GM04503 (cell line): ENCODE measurements at places on chromosomes 16 and 17.

DNA sequence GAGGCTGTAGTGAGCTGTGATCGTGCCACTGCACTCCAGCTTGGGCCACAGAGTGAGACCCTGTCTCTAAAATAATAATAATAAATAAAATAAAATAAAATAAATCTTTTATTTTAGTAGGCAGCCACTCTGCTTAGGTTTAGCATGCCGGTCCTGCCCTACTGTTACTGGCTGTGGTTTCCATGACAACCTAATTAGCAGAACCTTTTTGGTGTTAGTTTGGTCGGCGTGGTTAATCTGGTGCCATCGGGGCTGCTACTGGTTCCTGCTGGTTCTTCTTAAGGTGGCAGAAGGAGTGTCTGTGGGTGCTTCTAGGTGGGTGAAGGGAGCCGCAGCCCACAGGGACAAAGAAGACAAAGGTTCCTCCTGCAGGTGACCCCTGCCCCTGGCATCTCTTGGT, 37.8 kb upstream of the CBX4 start:
- DNase-seq: no peak

GRCh38 chr17:66354981-66355380, 52.6 kb downstream of the PRKCA start:
- DNase-seq: peak; percentile 39

GRCh38 chr17:44108440-44109311, 14.8 kb downstream of the HDAC5 start:
- DNase-seq: peak; percentile 92

DNA sequence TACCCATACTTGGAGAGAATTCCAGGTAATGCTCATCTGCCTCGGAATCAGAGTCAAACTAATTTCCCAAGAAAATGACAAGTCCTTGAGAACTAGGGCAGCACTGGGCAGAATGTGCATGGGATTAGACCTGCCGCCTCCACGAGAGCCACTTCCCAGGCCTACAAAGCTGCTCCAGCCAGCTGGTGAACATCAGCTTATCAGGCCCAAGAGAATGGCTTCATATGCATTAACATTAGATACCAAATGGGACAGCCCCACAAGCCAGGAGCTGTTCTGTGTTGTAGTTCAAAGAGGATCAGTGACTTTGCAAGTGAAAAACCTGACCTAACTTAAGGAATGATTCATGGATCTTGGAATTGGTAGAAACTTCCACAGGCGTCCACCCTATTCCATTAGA, 203.3 kb downstream of the CYLD start:
- no peak for DNase-seq

GRCh38 chr17:37134050-37134449, 185.3 kb downstream of the AATF start:
- DNase-seq: no peak

DNA sequence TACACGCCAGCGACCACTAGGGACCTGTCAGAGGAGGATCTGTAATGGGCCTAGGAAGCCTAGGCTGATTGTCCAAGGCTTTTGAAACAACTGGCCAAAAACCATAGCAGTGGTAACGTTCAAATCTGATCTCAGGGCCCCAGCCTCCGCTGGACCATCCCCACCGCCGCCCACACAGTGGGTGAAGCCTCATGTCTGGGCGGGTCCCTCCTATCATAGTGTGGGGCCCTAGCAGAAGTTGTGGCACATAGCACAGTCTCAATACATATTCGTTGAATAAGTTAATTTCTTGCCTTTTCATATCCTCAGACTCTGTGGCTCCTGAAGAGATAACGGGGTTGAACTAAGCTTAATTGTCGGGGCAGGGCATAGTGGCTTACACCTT, 818 bp downstream of the DPH1 start:
- DNase-seq: peak; percentile 70

GRCh38 chr16:10509534-10510025, 70.8 kb downstream of the EMP2 start:
- DNase-seq: no peak

DNA sequence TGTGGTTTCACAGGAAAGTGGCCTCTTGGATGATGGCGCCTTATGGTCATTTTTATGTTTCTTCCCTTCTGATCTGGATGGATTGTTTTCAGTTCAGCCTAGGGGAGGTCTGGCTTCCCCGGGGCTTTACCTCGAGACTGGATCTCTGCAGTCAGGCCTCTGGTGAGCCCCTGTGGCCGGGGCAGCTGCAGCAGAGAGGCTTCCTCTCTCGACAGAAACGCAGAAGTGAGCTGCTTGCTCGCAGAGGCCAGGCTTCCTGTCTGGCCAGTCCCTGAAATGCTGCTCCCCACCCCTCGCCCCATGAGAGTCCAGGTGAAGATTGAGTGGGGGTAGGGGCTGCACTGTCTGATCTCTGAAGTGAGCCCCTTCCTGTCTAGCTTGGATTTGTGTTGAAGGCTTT, 44.0 kb downstream of the PLCG2 start:
- no peak for DNase-seq

GRCh38 chr16:87842209-87842869, 27.0 kb downstream of the SLC7A5 start:
- no peak for DNase-seq

DNA sequence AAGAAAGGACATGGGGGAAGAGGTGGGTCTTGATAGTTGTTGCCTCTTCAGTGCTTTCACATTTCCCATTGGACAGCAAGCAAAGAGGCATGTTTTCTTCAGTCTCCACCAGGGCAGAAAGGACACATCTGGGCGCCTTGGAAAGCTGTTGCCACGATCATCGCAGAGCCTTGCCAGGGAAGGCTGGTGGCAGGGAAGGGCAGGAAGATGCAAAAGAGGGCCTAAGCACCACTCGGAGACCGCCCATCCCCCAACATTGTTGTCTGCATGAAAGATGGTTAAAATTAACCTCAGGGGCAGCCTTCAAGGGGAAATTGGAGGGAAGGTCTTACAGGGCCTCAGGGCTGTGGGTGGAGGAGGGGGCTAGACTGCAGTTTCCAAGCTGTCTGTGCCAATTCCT, 114.2 kb downstream of the SOX9 start:
- DNase-seq: no peak

GRCh38 chr17:49362723-49363117, 670 bp upstream of the ZNF652 start:
- no peak for DNase-seq

DNA sequence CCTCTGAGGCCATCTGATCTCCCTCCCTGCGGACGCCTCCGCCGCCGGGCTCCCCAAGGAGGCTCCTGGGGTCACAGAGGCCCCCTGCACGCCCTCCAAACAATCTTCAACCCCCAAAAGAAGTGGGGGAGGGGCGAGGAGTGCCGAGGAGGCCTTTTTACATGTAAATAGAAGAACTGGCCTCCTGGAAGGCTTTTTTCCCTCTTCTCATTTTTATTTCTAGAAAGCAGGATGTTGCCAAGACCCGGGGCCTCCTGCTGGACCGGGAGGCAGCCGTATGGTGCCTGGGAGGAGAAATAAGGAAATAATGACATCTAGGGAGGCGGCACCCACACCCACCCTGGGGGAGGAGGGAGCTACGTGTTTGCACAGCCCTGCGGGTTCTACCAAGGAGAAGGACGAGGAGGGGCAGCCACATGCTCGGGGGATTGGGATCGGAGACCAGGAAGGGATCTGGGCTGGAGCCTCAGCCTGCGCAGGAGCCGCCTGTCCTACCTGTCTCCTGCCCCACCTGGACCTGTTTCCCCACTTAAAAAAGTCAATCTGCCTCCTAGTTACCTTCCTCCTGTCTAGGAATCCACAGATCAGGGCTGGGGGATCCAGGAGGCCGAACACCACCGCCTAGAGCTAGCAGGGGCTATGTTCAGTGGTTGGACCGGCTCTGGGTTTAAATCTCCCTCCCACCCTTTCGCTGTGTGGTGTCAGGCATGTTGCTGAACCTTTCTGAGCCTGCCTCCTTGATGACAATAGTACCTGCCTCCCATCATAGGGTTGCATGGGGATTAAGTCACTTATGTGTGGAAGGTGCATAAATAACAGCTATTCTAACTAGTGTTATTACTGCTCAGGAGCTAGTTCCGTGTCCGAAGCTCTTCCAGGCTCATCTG, 175.7 kb upstream of the GSE1 start:
- DNase-seq: no peak

GRCh38 chr17:40516581-40517285, 15.3 kb upstream of the TNS4 start:
- no peak for DNase-seq

- DNase-seq: no peak
Measured at GRCh38 chr17:46121841-46122485, 71.3 kb downstream of the KANSL1 start.

DNA sequence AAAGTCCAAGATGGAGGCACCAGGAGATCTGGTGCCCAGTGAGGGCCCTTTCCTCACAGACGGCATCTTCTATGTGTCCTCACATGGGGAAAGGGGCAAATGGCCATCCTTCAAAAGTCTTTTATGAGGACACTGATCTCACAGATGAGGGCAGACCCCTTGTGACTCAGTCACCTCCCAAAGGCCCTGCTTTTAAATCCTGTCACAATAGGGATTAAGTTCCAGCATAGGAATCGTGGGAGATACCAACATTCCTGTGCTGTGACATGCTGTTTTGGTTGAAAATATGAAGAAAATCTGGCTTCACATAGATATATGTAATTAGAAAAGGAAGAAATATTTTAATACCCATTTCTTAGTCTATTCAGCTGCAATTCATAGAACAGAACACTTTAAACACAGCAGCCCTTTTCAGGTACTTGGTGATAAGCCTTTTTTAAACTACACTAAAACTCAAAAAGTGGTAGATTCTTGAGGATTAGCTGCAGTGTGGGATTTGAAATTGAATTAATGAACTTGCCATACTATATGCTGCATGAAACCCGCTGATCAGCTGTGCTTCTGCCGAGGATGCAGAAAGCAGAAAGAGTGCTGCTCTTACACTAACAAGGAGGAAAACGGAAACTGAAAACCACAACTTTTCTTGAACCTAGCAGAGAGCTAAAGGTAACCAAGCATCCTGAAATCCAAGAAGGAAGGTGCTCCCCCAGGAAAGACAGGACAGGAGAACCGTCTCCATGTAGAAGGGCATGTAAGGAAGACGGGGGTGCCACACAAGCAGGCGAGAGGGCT, 32.7 kb downstream of the VPS53 start:
- peak; percentile 83 for DNase-seq

- DNase-seq: no peak
Measured at GRCh38 chr16:4319454-4320421, 3.9 kb downstream of the GLIS2 start.

GRCh38 chr16:81515721-81516120, 71.1 kb downstream of the CMIP start:
- DNase-seq: no peak

DNA sequence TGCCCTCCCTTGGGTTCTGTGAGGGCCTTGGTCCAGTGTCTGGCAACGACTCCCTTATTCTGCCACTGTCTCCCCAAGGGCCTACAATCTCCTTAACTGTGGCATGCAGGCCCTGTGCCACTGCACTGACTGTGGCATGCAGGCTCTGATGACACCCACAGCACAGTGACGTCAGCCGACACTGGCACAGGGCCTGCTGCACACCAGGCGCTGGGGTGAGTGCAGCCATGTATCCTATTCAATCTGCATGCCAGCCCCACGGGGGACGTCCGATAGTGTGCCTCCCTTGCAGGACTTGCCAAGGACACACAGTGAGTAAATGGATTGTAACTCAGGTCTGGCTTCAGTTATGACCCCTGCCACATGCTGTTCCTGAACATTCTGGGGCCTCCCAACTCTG, 39.8 kb upstream of the RASD1 start:
- DNase-seq: no peak

- DNase-seq: no peak
Measured at GRCh38 chr16:51544851-51545467, 393.9 kb upstream of the SALL1 start.

DNA sequence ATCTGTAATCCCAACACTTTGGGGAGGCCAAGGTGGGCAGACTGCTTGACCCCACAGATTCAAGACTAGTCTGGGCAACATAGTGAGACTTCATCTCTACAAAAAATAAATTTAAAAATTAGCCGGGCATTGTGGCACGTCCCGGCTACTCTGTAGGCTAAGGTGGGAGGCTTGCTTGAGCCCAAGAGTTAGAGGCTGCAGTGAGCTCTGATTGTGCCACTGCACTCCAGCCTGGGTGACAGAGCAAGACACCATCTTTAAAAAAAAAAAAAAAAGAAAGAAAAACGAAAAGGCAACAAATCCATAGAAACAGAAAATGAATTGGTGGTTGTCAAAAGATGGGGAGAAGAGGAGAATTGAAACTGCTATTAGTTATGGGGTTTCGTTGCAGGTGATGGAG, 27.7 kb downstream of the NCOR1 start:
- DNase-seq: no peak

- no peak for DNase-seq
Measured at GRCh38 chr17:38705523-38705802, 390 bp downstream of the MLLT6 start.

- DNase-seq: no peak
Measured at GRCh38 chr16:57744642-57744903, 9.0 kb downstream of the KATNB1 start.

- no peak for DNase-seq
Measured at GRCh38 chr17:58302919-58303585, 22.3 kb upstream of the MPO start.

DNA sequence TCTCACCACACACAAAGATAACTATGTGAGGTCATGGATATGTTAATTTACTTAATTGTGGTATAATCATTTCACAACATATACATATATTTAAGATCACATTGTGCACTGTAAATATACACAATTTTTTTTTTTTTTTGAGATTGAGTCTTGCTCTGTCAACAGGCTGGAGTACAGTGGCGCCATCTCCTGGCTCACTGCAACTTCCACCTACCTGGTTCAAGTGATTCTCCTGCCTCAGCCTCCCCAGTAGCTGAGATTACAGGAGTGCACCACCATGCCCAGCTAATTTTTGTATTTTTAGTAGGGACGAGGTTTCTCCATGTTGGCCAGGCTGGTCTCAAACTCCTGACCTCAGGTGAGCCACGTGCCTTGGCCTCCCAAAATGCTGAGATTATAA, 11.5 kb upstream of the PRSS54 start:
- DNase-seq: no peak

- no peak for DNase-seq
Measured at GRCh38 chr17:22692066-22692805, 999.9 kb downstream of the KCNJ18 start.
